GF-D8 (cell line): ENCODE measurements at places on chromosomes 3 and 15.

DNA sequence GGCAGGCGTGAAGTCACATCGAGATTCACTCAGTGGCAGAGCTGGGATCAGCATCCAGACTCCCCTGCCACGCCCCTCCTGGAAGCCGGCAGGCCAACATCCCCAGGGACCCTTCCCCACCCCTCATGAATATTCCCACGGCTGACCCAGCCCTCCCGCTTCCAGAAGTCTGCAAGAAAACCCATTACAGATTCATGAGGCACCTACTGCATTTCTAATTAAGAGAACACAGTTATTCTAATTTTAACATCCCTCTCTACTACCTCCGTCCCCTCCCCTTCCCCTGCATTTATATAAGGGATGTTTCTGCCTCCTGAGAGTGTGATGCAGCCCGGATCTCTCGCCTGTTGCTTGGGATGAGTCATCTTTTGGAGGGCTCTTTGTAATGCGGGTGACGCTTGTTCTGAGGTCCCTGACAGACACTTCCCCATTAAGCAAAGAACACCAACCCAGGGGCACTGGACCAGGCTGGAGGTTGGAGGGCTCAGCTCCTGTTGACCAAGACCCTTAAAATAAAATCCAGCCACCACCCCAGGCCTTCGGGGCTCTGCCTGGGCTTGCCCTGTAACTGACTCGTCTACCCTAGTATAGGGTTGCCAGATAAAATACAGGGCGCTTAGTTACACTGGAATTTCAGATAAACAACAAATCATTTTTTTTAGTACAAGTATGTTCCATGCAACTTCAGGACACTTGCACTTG, 118.7 kb downstream of the NUP210 start:
- no peak for DNase-seq

- DNase-seq: no peak
Measured at GRCh38 chr15:37372064-37372463, 271.7 kb upstream of the MEIS2 start.

DNA sequence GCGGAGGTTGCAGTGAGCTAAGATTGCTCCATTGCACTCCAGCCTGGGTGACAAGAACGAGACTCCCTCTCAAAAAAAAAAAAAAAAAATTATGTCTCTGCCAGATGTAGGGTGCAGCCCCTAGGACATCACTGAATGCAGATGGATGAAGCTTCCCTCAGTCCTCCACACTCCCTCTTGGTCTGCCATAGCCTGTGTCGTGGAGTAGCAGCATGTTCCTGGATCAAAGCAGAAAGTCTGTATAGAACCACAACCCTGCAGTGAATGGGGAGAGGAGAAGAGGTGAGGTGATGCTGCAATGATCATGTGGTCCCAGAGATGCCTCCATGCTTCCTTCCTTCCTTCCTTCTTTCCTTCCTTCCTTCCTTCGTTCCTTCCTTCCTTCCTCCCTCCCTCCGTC, 15.3 kb upstream of the LAMB2 start:
- DNase-seq: no peak

GRCh38 chr15:69625328-69625727, 172.7 kb downstream of the RPLP1 start:
- DNase-seq: no peak

GRCh38 chr15:59290295-59291212, 82.1 kb downstream of the MYO1E start:
- DNase-seq: no peak

DNA sequence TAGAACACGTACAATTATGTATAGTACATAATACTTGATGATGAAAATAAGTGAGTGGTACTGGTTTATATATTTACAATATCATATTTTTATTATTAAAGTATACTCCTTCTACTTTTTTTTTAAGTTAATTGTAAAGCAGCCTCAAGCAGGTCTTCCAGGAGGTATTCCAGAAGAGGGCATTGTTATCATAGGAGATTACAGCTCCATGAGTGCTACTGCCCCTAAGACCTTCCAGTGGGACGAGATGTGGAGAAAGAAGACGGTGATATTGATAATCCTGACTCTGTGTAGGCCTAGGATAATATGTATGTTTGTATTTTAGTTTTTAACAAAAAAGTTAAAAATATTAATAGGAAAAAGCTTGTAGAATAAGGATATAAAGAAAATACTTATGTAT, 40.3 kb upstream of the SCN5A start:
- no peak for DNase-seq

GRCh38 chr15:69120732-69121131, 39.7 kb upstream of the GLCE start:
- DNase-seq: no peak

DNA sequence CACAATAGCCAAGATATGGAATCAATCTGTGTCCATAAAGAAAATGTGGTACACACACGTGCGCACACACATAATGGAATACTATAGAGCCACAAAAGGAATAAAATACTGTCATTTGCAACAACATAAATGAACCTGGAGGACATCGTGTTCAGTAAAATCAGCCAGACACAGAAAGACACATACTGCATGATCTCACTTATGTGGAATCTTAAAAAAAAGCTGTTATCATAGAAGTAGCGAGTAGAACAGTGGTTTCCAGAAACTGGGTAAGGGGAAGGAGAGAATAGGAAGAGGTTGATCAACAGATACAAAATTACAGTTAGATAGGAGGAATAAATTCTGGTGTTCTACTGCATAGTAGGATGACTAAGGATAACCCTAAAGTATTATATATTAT, 11.1 kb downstream of the ATOSA start:
- no peak for DNase-seq

GRCh38 chr15:55683376-55683775, 59.6 kb downstream of the PRTG start:
- no peak for DNase-seq

DNA sequence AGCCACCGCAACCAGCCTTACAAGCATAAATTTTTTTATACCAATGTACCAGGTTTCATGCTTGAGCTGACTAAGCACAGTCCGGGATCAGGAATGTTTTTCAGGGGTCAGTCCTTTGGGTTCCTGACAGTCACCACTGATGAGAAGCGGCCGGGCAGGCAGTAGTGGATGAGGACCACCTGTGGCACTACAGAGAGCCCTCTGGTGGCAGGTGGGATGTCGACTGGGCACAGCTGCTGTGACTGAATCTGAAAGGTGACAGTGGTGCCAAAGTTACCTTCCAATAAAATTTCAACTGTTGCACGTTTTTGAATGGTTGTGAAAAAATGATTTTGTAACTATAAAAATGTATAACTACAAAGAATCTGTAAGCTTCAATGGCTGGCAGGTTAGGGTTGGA, 34.0 kb downstream of the TPRA1 start:
- DNase-seq: no peak

- DNase-seq: no peak
Measured at GRCh38 chr3:192033246-192033645, 572.3 kb downstream of the PYDC2 start.

GRCh38 chr15:64430000-64430735, 30.2 kb upstream of the ZNF609 start:
- DNase-seq: peak; percentile 94

- no peak for DNase-seq
Measured at GRCh38 chr3:12822725-12823373, 18.5 kb downstream of the RPL32 start.

- DNase-seq: no peak
Measured at GRCh38 chr15:88331291-88331690, 74.8 kb upstream of the NTRK3 start.

DNA sequence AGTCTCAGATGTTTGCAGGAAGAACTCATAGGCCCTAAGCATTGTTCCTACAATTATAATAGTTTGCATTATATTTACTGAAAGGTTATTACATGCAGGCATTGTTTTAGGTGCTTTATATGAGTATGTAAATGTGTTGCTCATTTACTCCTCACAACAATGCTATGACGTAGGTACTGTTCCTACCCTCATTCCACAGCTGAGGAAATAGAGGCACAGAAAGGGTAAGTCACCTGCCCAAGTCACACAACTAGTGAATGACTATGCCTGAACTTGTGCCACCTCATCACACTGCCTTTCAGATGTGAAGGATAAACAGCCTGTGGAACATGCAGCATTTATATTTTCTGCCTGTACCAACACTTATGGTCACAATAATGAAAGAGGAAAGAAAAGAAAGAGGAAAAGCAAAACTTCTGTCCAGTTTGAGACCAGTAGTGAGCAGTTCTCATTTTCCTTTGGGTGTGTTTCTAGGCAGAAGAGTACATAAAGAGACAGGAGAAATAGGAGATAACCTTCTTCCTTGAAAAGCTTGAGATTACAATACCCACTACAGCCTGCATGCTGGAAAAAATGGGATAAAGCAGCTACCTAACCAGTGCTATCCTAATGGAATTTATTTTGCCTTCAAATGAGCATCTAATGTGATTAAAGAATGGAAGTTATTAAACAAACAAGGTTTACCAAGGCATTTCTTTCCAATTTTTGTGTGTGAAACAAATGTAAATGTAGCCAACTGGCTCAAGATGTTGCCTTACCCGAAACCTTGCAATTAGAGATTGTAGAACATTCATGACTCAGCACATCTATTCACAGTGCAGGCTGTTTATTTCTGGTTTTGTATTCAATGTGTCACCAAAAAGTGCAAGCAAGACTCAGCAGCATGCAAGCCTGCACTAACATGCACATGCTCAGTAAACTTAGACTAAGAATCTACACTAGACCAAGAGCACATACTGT, 20.5 kb upstream of the ENTPD3 start:
- DNase-seq: no peak

DNA sequence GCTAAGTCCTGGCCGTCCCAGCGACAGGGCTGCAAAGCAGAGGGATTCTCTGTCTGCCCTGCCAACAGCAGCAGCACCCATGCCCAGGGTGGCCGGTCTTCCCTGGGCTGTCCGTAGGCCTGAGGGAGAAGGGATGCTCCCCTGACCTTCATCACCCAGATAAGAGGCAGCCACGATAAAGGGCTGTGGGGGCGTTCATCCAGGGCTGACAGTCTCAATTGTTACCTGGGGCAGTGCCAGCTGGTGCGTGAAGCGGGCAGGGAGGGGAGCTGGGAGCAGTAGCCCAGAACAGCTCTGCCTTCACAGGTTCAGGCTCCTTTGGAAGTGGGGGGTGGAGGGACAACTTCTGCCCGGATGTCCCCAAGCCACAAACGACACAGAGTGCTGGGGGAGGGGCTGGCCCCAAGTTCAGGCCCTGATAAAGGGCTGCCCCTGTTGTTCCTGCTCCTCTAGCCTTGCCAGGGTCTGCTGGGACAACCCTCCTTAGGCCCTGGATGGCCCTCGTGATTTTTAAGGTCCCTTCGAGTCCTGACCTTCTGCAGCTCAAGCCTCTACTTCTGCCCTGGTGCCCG, 94.7 kb downstream of the RAB11A start:
- DNase-seq: no peak

DNA sequence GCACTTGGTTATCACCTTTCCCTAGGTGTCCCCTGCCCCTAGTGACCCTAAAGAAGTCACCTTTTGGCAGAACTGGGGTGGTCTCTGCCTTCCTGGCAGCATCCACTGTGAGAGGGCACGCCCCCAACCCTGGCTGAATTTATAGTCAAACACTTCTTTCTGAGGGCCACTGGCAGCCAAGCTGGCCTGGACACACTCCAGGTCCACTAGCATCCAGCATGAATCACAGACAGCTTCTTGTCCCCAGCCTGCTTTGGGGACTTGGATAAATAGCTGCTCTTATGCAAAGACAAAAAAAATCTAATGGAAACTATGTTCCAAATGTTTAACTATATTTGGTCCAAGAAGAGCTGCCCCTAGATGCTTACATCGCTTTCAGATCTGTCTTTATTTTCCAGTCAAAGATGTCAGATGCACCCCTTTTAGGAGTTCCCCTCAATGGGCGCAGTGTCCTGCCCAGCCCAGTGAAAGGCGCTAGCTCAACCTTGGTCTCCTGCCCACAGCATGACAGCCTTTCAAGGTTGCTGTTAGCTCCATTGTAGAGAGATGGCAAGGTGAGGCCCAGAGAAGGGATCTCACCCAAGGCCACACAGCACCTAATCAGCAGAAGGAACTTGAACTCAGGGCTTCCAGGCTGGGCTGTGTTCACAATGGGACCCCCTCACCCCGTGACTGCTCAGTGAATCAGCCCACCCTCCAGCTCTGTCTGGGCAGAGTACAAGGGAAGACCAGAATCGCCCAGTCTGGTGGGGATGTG, 7.0 kb downstream of the RASL12 start:
- DNase-seq: no peak

GRCh38 chr3:182486463-182486862, 306.8 kb upstream of the ATP11B start:
- DNase-seq: no peak

- DNase-seq: no peak
Measured at GRCh38 chr15:86837294-86838061, 757.8 kb downstream of the AGBL1 start.

- no peak for DNase-seq
Measured at GRCh38 chr3:159458010-159458409, 530.6 kb upstream of the IL12A start.

DNA sequence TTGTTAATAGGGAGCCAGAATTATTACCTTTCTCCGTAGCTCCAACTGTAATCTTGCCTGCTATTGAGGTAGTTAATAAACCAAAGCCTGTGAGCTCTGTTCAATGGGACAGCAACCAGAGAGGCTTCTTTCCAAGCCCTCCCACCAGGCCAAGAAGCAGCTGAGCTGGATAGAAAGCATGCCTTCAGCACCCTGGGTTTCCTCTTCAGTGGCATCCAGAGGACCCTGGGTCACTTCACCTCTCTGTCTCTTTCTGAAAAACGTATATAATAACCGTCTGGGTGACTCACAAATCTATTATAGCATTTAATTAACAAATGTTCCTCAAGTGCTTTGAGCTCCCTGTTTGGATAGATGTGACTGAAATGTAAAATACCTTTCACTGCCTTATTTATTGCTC, 420.0 kb downstream of the LPP start:
- DNase-seq: no peak

DNA sequence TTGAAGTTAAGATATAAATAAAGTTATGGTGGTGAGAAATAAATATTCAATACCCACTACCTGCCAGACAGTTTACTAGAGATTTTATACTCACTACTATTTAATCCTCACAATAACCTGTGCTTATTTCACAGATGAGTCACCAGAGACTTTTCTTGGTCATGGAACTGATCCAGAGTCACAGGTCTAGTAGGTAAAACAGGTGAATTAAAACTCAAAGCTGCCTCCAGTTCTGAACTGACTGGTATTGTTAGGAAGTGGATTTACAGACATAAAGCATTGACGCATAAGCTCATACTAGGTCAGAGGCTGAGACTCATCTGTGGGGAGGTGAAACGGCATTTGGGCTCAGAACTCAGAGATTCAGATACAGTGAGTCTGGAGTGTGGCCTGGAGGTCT, 1009.9 kb downstream of the AGBL1 start:
- no peak for DNase-seq

- no peak for DNase-seq
Measured at GRCh38 chr3:6601374-6601773, 259.5 kb upstream of the GRM7 start.
